EL (cell line): ENCODE measurements at places on chromosomes 6 and 20.
A peak's percentile ranks its signal among the peaks of the same experiment; 100 is the strongest.

DNA sequence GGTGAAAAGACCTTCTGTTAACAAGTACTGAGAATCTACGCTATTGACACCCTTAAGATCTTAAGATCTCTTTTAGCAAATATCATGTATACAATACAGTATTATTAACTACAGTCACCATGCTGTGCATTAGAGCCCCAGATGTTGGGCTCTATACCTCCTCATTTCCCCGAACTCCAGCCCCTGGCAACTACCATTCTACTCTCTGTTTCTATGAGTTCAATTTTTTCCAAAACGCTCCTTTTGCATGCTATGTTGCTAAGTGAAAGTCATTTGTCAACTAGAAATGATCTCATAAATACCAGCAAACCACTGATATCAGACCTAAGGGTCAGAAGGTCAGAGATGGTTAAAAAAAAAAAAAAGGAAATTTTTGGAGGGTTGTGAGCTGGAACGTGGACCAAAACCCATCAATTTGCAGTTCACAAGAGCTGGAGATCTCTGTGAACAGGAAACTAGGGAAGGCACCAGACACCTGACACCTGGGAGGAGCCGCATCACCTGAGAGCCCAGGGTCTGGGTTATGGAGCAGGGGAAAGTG, 122.0 kb upstream of the KCNK16 start:
- DNase-seq: no peak

DNA sequence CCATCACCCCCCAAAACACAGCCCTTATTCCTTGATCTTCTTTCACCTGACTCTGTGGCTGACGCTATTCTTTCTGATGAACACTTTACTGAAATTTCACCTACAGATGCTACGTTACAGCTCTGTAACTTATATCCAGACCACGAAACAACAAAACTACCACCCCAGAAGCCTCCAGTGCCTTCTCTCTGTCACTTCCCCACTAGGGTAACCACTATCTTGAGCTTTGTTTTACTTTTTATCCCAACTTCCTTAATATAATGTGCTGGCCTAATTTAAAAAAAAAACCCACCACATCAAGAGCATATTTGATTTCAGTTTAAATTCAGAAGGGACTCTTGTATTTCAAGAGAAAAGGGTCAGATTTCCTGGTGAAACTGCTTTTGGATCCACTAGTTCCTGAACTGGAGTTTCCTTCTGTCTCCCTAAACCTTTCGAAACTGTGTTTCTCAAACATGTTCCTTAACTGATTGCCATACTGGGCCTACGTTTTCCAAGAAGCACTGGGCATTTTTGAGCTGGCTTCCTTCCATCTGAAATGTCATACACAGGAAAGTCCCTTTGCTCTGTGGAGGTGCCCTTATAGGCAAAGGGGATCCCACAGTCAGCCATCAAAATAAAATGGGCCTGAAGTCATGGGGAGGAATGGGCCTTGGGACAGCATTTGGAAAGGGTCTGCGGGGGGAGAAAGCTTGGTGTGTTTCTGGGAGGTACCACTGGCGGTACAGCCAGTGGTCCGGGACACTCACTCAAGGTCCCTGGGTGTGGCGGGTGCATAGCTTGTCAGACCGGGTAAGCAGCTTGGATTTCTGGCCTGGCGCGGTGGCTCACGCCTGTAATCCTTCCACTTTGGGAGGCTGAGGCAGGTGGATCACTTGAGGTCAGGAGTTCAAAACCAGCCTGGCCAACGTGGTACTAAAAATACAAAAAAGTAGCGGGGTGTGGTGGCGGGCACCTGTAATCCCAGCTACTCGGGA, 25.8 kb upstream of the RTF2 start:
- no peak for DNase-seq

DNA sequence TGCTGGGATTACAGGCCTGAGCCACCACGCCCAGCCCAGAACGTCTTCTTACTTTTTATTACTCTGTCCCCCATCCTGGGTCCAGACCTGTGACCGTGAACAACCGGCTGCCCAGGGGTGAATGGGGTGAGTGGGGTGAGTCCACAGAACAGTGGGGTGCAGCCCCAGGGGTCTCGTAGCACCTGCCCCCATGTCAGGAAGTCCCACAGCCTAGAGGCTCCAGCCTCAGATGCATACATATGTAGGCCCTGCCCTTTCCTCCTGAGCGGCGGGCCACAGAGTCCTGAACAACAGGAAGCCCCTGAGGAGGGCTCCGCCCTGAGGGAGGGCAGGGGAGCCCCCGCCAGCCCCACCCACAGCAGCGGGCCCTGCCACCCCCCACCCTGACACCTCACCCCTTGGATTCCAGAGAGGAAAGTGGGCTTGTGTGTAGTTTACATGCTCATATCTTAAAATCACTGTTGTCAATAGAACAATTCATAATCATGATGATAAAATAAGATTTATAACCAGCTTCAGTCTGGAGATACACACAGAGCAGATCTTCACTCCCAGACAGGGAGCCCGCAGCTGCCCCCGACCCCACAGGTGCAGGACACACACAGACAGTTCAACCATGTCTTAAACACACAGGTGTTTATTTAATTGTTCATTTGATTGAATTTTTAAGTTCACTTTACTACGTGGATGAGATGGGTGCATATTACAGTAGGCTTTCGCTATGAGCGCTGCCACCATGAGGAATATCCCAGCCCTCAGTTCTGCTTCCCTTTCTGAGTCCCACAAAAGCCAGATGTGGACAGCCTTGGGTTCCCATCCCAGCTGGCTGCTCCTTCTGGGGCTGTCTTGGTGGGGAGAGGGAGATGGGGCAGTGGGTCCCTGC, 12.4 kb upstream of the GMEB2 start:
- no peak for DNase-seq

- no peak for DNase-seq
Measured at GRCh38 chr20:49786668-49787370, 25.8 kb upstream of the SLC9A8 start.

DNA sequence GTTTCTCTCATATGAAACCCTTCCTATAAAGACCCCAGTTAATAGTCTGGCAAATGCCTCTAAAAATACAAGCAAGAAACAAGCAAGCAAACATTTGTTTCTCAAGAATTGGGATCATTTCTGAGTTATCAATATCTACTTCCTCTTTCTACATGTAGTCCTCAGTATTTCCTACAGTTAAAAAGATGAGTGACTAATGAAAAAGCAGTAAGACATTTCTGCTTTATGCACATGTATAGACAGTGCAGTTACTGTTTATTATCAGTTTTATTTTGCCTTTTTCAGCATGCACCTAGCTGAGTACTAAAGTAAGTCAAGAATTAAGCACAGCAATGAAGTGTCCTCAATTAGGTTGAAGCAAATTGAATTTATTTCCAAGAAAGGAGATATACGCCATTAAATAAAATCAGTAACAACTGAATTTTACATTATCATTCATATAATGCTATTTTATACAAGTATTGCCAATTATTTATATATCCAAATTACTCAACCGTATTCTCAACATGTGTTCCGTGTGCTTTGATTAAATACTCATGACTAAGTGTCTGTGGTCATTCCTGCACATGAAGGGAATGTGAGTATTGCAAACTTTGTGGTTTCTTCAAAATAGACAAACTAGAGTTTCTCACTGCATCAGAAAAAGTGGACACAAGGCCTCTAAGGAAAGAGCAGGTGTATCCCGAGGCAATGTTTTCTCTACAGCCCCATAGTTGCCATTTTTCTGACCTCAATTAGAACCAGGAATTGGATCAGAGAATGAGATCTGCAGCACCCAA, 159.3 kb upstream of the MARCKS start:
- peak; percentile 93 for DNase-seq

DNA sequence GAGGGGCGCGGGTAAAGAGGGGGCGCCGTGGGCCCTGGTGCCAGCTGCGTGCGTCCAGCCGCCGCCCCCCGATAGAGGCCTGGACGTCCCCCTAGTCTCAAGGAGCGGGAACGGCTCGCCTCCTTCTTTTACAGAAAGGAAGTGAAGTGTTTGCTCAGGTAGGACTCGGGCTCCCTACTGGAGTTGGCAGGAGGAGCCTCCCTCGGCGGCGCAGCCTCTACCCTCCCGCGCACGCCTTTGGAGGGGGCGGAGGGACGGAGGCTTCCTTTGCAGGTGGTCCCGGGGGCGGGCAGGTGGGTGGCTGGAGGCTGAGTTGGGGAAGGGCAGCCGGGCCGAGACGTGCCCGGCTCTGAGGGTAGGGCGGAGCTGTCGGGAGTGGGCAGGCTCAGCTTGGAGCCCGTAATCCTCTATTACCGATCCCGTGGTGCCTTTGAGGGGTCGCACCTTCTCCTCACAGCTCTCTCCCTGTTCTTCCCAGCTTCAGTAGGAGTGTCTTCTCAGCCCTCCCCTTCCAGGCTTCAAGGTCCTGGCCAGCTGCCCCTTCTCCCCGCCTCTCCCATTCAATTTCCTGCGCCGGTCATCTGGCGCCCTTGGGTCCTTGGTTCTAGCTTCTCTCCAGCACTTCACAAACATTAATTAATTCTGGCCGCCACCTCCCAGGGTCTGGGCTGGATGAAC, 728 bp downstream of the ITPR3 start:
- DNase-seq: peak; percentile 67

GRCh38 chr20:25203871-25204320, 8.4 kb downstream of the ENTPD6 start:
- DNase-seq: no peak
